ENCODE measurements at places on chromosomes 4 and X.

DNA sequence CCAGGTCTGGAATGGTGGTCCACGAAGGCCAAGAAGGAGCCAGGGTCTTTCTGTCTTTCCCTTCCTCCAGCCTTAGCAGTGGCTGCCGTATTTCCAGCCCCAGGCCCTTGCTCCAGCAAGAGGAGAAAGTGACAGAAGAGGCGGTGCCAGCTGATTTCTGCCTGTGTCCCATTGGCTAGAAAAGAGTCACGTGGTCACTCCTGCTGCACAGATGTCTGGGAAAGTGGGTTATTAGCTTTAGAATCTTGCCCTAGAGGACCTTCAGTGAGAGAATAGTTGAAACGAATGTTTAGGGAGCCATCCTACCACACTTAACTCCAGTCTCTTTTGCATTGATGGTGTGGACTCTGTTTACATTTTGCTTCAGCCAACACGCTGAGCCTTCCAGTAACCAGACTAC, 99.3 kb upstream of the BCOR start:
- DNase-seq, result no peak

DNA sequence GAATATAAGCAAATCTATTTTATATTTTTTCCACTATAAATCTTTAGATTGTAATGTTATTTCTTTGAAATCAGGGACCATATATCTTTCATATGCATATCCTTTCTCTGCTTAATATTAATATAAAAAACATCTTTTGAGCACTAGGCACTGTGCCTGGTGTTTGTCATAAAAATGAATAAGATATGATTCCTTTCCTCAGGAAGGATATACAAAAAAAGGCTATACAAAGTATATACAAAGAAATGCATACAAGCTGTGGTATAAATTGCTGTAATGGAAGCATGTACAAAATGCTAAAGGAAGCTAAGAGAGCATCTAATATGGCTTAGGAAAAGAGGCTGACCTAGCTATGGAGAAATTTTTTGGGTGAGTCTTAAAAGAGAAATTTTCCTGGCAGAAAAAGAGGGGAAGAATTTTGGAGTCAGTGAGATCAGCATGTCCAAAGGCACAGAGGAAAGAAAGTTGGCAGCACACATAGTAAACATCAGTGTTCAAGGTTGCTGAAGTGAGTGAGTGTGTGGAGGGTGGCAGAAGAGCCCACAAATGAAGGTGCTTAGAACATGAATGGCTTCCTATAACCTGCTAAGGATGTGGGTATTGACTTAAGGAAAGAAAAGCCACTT, 500.0 kb downstream of the SPRY1 start:
- no peak for DNase-seq

GRCh38 chr4:110849461-110849860, 226.6 kb upstream of the PITX2 start:
- no peak for DNase-seq

DNA sequence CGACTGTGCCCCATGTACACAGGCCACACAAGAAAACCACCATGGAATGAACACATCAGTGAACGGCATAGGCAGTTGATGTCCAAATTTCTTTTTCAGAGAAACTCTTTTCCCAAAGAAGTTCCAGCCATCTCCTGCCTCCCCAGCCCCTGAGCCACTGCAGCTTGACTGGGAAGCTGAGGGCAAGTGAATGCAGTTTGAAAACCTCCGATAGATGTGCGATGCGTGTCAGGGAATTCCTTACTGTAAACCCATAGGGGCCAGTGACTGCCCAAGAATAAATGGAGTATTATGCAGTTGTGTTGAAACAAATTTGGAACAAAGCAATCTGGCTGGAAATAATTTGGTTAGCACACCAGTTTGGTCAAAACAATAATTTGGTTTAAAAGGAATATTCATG, 72.1 kb downstream of the ENPP6 start:
- DNase-seq, result no peak

DNA sequence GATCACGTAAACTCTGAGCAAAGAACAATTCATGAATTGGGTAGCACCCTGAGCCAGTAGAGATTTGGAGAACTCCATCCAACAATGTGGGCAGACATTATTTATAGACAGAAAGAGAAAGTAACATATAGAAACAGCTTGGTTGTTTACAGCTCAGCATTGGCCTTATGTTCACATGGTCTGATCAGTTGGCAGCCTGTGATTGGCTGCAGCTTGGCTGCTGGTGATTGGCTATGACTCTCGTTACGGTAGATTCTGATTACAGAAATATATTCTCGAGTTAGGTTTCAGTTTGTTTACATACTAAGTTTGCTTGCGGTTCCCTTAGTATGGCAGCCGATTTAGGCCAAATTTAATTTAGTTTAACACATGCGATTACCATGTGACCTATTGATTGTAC, 663.4 kb downstream of the RAPGEF2 start:
- DNase-seq, result no peak

DNA sequence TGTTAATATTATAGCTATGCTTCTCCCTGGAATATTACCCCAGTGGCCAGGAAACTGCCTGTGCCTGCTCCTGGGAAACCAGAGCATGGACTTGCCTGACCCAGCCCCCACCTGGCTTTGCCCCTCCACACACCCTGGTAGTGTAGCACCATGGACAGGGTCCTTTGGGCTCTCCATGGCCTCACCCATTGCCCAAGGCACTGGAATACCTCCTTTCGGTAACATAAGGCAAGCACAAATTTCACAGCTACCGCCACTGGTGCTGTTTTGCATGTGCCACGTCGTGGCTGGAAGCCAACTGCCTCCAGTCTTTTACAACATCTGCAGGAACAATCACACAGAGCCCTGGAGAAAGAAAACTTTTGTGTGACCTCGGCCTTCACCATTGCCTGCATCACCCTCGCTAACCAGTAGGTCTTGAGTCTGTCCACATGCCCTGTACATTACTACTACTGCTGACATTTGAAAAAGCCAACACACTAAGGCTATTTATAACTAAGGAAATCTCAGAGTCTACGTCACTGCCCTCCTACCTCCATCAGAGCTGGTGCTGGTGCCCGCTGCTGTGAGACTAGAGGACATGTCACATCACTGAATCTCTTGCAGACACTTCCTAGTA, 47.7 kb downstream of the HPGD start:
- no peak for DNase-seq

GRCh38 chr4:98623126-98623802, 35.1 kb downstream of the TSPAN5 start:
- DNase-seq, result no peak

- no peak for DNase-seq
Observed at GRCh38 chr4:150974750-150975149, 40.3 kb downstream of the LRBA start.

- no peak for DNase-seq
Observed at GRCh38 chr4:102637391-102637790, 123.4 kb downstream of the MANBA start.

DNA sequence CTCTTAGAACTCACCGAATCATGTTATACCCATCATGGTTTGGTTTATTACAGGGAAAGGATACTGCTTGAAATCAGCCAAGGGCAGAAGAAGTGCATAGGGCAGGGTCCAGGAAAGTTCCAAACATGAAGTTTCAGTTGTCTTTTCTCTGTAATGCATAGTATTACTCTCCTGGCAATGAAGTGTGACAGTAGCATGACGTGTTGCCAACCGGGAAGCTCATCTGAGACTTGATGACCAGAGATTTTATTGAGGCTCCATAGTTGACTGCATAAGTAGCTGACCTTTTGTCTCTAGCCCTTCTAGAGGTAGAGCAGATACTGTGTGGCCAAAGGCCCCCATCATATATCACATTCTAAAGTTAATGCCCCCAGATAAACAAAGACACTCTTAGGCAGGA, 72.1 kb downstream of the BEND4 start:
- DNase-seq, result no peak
